NCI-H510A (cell line): ENCODE measurements at places on chromosomes 5 and 9.

DNA sequence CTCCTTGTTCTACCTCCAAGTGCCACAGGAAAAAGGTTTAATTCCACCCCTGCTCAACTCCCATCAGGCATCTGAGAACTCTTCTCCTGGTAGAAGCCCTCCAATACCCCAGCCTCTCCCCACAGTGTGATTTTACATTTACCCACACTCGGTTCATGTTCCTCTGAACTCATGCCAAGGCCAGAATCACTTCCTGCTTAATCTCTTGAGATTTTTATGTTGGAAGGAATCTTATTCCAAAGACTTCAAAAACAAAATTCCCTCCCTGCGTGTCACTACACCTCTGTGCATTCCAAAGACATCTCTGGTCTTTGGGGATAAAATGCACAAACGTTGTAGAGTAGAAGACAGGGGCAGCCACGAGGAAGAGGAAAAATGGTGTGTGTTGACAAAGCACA, 186.8 kb downstream of the ACTL7B start:
- no peak for DNase-seq

- DNase-seq = no peak
Observed at GRCh38 chr5:90473396-90474234, 956 bp downstream of the MBLAC2 start.

GRCh38 chr5:6556089-6556801, 76.6 kb downstream of the NSUN2 start:
- no peak for DNase-seq

- DNase-seq = no peak
Observed at GRCh38 chr5:170100066-170100943, 5.4 kb upstream of the FOXI1 start.
